Cardiac septum (tissue), 1 donor: ENCODE measurements at places on chromosomes 11 and 22. TPM values are rescaled to one million over a fixed set of nuclear protein-coding genes. Genes with fewer than 3 reads are reported as not detected.

Gene PMM1
- total RNA-seq: 21.7 TPM

- DNase-seq: no peak
Measured at GRCh38 chr11:127003260-127003981, 2.9 kb upstream of the KIRREL3 start.

Gene GAB4
- not detected for total RNA-seq

GRCh38 chr11:66951927-66952337 lies 6.3 kb downstream of the PC start:
- no peak for DNase-seq

DNA sequence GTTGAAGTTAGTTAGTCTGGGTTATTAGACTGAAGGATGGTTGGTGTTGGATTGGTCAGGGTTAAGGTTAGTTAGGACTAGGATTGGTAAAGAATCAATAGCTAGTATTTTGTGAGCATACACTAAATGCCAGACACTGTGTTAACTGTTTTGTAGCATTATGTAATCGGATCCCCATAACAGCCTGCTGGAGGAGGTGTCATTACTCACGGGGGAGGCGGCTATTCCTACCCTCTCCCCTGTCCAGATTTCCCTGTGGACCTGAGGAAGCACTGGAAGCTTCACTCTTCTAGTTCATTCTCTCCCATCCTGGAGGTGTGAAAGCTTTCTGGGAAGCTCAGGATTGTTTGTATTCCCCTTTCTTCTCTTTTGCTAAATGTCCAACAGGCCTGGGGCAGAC lies 40.5 kb upstream of the KCNJ11 start:
- no peak for DNase-seq

Gene OR4C16
- total RNA-seq: not detected

- DNase-seq: no peak
Measured at GRCh38 chr11:70247710-70248072, 22.8 kb upstream of the PPFIA1 start.

Gene FZD4
- total RNA-seq: 14.4 TPM

GRCh38 chr11:111336582-111337256 lies 38.4 kb downstream of the POU2AF3 start:
- no peak for DNase-seq

GRCh38 chr22:44360668-44361381 lies 48.1 kb upstream of the SHISAL1 start:
- DNase-seq: no peak

GRCh38 chr11:1703146-1703545 lies 6.2 kb downstream of the KRTAP5-6 start:
- DNase-seq: no peak

- DNase-seq: no peak
Measured at GRCh38 chr11:14373941-14374646, 15.1 kb upstream of the RRAS2 start.

Gene ALX4
- 0.05 TPM for total RNA-seq

DNA sequence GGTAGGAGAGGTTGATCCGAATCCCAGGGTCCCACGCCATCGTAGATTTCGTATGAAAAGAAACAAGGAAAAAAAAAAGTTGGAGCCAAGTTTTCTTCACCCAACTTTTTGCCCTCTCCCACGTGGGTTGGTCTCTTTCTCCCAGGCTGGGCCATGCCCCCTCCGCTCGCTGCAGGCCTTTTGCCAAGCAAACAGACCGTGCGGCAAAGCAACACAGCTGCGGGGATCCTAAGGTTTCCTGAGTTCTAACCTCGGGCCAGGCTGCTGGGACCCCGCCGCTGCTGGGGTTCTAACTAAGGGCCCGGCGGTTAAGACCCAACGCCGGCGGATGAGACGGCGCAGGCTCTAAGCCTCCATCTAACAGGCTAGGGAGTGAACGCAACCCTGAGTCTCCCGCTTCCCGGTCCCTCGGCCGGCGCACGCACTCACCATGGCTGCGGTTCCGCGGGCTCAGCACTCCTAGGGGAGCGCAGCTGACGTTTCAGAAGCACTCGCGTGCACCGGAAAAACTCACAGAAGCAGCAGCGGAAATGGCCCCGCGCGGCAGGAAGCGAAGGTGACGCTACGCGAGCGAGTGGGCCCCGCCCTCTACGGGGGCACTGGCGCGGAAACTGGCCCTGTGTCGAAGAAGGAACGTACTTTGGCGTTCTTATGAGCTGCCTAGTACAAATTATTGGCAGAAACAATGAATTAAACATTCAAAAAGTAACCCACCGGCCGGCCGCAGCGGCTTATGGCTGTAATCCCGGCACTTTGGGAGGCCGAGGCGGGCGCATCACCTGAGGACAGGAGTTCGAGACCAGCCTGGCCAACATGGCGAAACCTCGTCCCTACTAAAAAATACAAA lies at the start of gene SNU13:
Gene SNU13 (minus strand): TSS at position 503 of the 847 bp plus-strand sequence. CDS start 71 bp downstream, at position 432.
- DNase-seq: peak; percentile 96

Gene SAA4
- not detected for total RNA-seq

GRCh38 chr11:41988951-41989572 lies 529.6 kb upstream of the LRRC4C start:
- no peak for DNase-seq

DNA sequence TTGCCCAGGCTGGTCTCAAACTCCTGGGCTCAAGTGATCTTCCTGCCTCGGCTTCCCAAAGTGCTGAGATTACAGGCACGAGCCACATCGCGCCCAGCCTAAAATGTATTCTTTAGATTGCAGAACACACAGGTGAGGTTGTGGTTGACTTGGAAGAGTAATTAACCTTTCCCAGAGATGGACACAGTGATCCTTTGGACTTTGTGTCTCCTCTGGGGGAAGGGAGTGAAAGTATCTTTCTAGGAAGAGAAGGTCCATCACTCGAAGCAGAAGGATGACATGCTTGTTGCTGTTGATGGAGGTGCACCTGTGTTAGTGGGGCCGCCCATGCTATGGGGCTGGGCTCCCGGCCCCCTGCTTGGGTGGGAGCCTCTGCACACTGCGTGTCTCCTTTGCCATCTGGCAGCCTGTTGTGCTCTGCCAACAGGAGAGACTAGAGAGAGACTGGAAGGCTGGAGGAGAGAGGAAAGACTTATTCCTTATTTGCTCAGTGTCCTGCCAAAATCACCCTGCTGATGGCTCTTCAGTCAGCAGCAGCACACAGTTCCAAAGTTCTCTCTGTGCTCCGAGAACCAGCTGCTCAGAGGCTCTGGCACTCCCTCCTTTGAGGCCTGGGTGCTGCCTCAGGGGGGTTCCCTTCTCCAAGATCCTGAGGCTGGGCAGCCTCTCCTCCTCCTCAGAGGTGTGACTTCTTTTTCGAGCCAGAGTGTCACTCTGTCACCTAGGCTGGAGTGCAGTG lies 33.1 kb upstream of the CYB5R3 start:
- no peak for DNase-seq

GRCh38 chr22:19904174-19904856 lies 37.3 kb upstream of the COMT start:
- DNase-seq: no peak

DNA sequence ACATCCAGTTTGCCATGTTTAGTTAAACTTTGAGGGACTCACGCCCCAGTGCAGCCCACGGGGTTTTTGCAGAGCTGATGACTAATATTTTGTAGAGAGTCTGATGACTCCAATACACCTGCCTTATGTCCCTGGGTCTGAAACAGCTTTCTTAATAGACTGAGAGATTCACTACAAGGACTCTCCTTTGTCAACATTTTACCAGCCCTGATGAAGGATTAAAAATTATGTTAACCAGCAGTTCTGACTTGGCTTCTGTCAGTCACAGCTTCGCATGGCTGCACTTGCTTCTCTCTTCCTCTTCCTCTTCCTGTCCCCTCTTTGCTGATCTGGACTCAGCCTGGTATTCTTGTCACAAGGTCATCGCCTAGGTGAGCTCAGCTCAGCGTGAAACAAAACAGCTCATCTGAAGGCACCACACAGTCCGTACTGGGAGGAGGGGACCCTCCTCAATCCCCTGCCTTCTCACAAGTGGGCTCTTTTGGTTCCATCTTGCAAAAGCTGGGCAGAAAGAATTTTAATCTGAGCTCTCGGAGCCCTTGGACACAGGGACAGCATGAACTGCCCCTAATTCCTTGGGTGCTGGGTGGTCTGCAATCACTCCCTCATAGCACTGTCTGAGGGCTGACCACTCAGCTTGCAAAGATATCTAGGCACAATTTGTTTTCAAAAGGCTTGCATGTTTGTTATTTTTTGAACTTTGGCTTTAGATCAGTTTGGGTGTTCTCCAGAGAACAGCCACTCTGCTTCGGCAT lies 38.1 kb upstream of the POU2AF1 start:
- no peak for DNase-seq

GRCh38 chr22:20422271-20423007 lies 15.2 kb downstream of the SCARF2 start:
- DNase-seq: no peak

Gene GRK3
- 4.8 TPM for total RNA-seq

DNA sequence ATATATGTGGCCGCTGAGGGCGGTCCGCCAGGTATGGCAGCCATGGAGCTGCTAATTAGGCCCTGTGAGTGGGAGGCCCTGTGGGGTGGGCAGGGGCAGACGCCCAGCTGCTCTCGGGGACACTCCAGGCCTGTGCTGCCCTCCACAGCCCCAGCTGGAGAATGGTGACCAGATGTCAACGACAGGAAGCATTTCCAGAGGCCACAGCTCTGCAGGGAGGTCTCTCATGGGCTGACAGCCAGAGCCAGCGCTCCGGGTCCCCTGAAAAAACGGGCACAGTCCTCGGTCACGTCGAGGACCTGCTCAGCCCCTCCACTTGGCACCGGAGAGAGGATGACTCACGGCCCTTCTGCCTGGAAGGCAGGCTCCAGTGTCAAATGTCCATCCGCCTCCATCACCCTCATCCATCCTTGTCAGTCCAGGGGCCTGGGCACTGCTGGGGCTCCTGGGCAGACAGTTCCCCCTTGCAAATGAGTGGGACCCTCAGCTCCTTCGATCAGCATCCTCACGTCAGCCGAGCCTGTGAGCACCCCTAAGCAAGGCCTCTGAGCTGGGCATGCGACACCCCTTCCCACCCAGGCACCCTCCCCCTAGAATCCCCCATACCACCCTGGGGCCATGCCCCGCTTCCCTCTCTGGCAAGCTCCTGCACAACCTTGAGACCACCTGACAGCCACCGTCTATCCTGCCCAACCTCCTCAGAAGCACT lies 1.9 kb downstream of the BID start:
- DNase-seq: no peak

GRCh38 chr11:10518891-10519290 lies 22.1 kb downstream of the RNF141 start:
- no peak for DNase-seq

Gene RBMXL2
- not detected for total RNA-seq
